ENCODE measurements at places on chromosomes 2 and 18.

GRCh38 chr2:85828725-85829124, 60.1 kb downstream of the ST3GAL5 start:
- peak; percentile 32 for DNase-seq

DNA sequence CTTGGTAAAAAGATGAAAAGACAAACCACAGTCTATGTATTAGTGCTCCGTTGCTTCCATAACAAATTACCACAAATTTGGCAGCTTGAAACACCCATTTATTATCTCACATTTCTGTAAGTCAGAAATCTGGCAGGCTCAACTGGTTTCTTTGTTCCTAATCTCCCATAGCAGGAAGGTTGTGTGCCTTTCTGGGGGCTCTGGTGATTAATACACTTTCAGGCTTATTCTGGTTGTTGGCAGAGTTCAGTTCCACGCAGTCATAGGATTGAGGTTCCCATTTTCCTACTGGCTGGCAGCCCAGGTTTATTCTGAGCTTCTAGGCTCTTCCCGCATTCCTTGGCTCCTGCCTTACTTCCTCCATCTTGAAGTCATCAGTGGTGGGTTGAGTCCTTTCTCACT, 189.3 kb downstream of the ANAPC1 start:
- peak; percentile 97 for DNase-seq

DNA sequence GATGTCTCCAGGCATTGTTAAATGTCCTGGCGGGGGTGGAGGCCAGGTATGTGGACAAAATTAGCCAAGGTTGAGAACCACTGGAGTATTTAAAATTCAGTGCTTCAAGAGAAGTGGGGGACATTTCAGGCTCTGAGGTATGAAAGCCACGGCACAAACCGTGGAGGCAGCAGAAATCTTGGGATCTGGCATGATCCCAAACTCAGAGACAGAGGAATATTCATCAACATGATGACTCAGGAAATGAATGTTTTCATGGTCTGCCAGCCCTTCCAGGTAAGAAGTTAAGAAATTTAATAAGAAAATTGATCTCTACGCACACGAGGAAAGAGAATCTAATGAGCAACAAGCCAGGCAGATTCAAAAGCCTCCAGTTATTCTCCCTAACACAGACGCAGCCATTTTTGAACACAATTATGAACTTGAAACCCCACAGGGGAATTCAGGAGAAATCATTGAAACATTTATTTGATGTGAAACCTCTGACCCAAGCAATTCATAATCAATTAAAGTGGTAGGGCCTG, 11.3 kb upstream of the GRP start:
- no peak for DNase-seq

- DNase-seq: no peak
Measured at GRCh38 chr2:230449901-230450467, 34.0 kb downstream of the SP100 start.

DNA sequence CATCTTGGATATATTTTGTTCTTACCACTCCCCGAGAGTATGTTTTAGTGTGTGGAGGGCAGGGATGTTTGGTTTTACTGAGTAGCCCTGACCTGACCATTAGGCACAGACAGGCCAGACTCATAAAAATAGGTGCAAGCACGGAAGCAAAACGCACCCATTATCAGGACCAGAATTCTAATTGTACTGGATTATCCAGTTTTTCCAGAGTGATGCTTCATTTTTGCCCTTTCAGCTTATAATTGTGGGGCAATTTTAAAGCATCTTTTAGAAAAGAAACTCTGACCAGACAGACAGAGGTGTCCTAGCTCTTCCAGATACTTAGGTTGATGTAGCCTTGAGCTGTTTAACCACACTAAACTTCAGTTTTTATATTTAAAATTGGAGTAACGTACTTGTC, 4.4 kb downstream of the NCOA1 start:
- no peak for DNase-seq

DNA sequence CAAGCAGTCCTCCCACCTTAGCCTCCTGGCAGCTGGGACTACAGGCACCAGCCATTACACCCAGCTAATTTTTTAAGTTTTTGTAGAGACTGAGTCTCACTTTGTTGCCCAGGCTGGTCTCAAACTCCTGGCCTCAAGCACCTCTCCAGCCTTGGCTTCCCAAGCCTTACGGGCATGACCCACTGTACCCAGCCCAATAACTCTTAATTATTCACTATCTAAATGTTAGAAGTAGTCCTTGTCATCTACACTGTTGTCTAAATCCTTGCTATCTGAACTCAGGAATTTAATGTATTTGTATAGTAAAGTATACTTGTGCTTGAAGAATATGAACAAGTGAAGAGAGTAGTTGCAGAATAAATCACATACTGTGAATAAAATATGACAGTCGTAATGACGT, 37.9 kb upstream of the NBEAL1 start:
- no peak for DNase-seq

- no peak for DNase-seq
Measured at GRCh38 chr2:47869859-47870595, 36.3 kb downstream of the FBXO11 start.

DNA sequence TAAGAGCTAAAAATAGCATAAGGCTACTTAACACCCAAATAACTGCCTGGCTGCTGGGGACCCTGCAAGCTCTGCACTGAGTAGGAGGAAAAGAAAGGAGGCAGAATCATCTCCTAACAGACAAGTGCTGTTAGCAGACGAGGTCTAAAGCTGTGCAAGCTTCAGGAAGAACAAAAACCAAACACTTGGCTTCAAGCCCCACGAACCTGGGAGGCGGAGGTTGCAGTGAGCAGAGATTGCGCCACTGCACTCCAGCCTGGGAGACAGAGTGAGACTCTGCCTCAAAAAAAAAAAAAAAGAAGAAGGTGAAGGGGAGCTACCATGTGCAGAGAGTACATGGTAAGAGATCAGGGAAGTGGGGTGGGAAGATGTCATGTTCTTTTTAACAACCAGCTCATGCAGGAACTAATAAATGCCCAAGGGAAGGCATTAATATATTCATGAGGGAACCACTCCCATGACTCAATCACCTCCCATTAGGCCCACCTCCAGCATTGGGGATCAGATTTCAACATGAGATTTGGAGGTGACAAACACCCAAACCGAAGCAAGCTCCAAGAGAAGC, 28.8 kb upstream of the INO80C start:
- DNase-seq: no peak

DNA sequence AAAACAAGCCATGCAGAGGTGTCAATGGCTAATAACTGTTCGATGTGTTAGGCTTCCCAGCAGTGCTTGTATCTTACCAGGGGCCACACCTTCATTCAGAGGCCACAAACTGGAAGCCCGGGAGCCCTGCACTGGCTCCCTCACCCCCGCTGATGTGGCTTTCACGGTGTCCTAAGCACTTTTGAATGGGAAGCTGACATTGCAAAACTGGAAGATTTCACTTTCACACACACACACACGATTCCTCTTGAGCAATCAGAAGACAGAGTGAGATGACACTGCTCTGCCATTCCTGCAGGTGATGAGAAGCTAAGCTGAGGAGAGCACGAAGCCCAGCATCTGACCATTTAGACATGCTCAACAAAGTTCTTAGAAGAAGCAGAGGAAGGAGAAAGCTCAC, 8.6 kb upstream of the ZNF407 start:
- DNase-seq: no peak

GRCh38 chr2:217804791-217805667, 197.8 kb downstream of the TNS1 start:
- DNase-seq: peak; percentile 46

DNA sequence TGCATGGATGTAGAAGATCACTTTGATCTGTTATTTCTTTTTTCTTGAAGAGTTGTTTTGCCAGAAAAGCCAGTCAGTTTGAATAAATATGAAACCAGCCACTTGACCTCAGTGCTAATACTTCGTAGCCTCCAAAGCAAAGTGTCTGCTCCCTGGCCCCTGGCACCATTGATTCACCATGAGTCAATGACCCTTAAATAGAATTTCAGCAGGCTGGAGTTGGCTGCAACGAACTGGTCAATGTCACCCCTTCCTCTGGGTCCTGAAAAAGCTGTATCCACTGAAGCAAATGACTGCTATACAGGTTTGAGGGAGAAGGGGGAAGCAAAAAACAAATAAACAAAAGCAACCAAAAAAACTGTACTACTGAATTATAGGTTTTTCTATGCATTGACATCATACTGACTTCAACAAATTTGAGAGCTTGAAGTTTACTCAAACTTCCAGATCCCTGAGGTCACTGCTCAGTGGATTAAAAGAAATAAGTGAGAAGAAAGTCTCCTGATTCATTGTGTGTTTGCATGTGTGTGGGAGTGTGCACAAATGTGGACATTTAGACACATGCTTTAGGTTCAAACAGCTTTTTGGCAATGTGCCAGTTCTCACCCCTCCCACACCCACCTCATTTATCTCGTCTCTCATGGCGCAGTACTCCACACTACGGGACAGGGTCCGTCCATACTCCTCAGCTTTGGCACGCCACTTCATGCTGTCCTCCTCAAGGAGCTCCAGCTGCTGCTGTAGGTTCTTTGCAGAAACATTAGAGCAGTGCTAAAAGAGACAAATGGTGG, 58.1 kb upstream of the TTN start:
- no peak for DNase-seq

GRCh38 chr2:23828986-23829385, 97.9 kb downstream of the ATAD2B start:
- peak; percentile 5 for DNase-seq

DNA sequence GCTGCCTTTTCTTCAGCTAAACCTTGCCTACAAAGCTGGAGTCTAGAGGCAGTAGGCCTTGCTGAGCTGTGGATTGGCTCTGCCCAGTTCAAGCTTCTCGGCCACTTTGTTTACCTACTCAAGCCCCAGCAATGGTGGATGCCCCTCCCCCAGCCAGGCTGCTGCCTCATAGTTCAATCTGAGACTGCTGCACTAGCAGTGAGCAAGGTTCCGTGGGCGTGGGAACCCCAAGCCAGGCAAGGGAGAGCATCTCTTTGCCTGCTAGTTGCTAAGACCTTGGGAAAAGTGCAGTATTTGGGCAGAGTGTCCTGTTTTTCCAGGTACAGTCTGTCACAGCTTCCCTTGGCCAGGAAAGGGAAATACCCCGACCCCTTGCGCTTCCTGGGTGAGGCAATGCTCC, 68.9 kb downstream of the VAPA start:
- DNase-seq: no peak

DNA sequence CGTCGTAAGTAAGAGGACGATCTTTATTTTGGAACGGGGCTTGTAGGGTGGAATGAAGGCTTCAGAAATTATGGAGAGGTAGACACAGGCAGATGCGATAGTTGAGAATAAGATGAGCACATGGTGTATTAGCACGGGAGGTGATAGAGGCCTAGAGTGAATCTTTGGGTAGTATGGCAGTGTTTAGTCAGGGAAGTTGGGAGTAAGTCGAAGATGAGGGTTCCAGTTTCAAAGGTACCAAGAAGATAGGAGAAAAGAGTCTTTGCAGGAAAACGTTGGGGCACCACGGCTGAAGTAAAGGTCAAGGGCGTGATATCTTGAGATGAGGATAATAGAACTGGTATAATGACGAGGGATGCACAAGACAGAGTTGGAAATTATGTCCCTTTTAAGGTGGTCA, 654 bp downstream of the PIK3C3 start:
- no peak for DNase-seq

- no peak for DNase-seq
Measured at GRCh38 chr2:149021271-149021719, 17.2 kb upstream of the LYPD6B start.

GRCh38 chr2:136766073-136766404, 694 bp downstream of the THSD7B start:
- no peak for DNase-seq

GRCh38 chr2:94872676-94873361, 1.6 kb downstream of the TEKT4 start:
- no peak for DNase-seq

- DNase-seq: no peak
Measured at GRCh38 chr18:38923540-38923939, 1357.9 kb upstream of the CELF4 start.

DNA sequence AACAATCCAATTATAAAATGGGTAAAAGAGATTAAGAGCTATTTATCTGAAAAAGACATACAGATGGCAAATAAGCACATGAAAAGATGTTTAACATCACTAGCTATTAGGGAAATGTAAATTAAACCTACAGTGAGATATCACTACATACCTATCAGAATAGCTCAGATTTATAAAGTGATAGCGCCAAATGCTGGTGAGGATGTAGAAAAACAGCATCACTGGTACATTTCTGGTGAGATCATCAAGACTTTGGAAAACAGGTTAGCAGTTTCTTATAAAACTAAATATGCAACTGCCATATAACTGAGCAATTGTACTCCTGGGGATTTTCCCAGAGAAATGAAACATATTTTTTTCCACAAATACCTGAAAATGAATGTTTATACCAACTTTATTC, 100.4 kb downstream of the ACOXL start:
- no peak for DNase-seq

GRCh38 chr2:207184348-207184747, 18.6 kb upstream of the KLF7 start:
- DNase-seq: peak; percentile 55

Measured in AG10803 (cell line).